Epithelial cell of alveolus of lung (primary cell): ENCODE measurements at places on chromosomes 12 and 14. TPM values are rescaled to one million over a fixed set of nuclear protein-coding genes. Genes with fewer than 3 reads are reported as not detected.

The NXPH4 gene
- total RNA-seq, result 3.4 and 7.5 TPM in 2 replicates

The MYH7 gene
- total RNA-seq, result 0.56 TPM in 1 of 2 replicates, not detected in the other

The DDIT3 gene
- total RNA-seq, result 9.1 and 17.7 TPM in 2 replicates

The MIP gene
- total RNA-seq, result not detected in 2 replicates

The STON2 gene
- 0.96 and 1.9 TPM in 2 replicates for total RNA-seq
